ENCODE measurements at places on chromosomes 4 and X.

DNA sequence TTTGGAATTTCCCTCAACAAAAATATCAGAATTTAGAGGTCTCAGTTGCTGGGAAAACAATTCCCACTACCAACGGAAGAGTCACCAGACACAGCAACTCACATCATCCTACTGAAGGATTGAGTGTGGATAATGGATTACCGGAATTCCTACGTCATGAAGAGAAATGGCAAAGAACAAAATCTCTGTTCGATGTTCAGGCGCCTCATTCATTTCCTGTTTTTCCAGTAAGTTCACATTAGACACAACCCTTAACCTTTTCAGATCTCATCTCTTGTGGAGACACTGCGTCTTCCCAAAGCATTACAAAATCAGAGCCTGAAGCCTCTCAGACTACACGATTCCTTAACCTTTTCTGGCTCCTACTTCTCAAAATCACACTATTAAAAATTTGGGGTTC lies 58.5 kb upstream of the CPEB2 start:
- no peak for DNase-seq

DNA sequence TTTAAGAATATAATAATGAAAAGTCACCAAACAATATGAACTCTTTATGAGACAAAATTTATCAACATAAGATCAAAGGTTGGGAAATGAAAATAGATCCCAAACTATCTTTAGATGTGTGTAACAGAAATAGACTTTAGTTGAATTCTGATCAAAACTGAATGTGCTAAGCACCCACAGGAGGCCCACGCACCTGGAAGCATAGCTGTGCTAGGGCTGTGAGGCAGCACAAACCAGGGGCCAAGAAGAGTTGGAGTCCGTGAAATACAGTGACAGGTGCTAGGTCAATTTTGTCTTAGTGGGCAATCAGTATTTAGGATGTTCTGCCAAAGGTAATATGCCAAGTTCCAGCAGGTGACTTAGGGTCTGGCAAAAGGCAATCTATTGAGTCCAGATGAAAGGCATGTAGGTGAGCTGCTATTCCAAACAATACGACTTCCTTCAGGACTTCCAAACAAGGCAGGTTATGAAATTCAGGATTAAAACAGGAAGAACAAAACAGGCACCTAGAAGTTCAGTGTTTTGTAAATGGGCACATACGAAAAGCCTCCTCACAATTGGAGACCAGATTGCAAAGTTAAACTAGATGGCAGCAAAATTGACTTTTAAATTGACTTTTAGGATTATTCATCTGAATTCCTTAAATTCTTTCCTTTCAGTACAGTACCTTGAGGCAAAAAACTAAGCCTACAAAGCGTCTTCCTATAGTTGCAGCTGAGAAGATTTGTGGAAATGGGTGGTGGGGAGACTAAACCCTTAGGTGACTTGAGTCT lies 4.7 kb upstream of the PCDH18 start:
- DNase-seq: no peak

GRCh38 chr4:184384810-184385557 lies 89.4 kb downstream of the IRF2 start:
- no peak for DNase-seq

- no peak for DNase-seq
Observed at GRCh38 chr4:101031971-101032370, 315.4 kb downstream of the PPP3CA start.

DNA sequence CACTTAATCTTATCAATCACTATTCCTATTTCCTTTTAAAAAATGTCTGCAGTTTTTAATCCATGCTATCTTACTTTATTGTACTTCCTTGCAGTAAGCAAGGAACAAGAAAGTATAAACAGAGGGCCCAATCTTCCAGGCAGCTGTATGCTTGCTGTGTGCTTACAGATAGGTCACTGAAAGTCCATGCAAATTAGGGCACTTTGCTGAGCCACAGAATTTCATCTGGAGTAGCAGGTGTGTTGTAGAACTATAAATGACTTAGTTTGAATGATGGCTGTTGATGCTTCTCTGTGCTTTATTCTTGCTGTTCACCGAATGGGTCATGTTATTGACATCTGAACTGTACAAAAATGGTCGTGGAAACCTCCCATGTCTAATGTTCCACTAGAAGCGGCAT lies 154.6 kb downstream of the ATOH1 start:
- no peak for DNase-seq

- DNase-seq: no peak
Observed at GRCh38 chr4:102809190-102809589, 18.2 kb downstream of the UBE2D3 start.

DNA sequence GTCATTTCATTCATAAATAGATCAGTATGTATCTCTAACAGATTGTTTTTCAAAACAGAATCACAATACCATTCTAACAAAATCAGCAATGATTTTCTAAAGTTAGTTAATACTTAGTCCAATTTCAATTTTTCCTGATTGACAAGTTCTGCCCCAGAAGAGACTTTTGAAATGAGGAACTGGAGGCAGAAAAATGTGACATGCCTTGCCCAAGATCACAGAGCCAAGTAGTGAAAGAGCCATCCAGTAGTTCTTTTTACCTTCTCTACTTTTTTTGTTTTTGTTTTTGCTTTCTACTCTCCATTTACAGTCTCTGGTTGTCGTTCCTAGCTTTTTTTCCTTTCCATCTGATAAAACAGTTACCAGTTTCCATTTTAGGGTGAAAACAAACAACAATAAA lies 129.3 kb upstream of the TMEM164 start:
- DNase-seq: no peak

DNA sequence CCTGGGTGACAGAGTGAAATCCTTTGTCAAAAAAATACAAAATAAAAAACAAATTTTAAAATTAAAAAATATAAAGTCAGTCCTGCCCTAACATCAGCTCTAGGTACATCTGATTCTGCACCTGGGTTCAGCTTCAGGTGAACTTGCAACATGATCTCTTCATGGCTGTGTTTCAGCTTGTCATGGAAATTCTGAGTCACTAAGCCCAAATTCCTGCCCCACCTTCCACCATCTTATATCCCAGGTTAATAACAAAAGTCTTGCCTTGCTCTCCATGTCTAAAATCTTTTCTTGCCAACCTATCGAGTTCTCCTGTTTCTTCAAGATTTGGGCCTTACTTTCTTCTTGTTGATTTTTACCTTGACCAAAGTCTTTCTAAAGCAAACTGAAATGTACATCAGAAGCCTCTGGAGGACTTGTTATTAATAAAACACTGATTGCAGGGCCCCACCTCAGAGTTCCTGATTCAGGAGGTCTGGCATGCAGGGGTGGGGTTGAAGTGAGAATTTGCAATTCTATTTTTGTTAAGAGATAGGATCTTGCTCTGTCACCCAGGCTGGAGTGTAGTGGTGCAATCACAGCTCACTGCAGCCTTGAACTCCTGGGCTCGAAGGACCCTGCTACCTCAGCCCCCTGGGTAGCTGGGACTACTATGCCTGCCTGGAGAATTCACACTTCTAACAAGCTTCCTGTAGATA lies 125.8 kb upstream of the VCX3A start:
- no peak for DNase-seq

GRCh38 chr4:83618991-83619645 lies 83.2 kb downstream of the GPAT3 start:
- no peak for DNase-seq

Data from NCI-H2029 (cell line).